Activated CD8-positive, alpha-beta memory T cell treated with anti-CD3 and anti-CD28 coated beads for 1 hour (primary cell): ENCODE measurements at places on chromosomes 2 and 18.

- no peak for DNase-seq
These were observed 24.0 kb upstream of the SULT1C3 start for GRCh38 chr2:108215794-108216211.

DNA sequence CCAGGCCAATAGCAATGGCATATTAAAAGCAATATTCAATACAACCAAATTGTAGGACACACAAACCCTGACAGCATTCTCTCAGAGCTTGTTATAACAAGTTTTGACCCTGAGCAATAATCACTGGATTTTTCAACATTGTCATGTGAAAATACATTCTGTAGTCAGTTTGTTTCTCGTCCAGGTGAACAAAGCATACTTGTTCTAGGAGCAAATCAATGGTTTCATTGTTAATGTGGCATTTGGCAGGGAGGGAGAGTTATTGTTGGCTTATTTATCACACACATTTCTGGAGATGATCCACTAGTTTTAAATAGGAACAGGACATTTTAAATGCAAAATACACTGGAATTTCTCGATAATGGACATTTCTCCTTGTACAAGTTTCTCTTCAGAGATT is 69.9 kb upstream of the L3MBTL4 start:
- DNase-seq: no peak

GRCh38 chr2:155733091-155733853 is 599.2 kb downstream of the NR4A2 start:
- DNase-seq: no peak

DNA sequence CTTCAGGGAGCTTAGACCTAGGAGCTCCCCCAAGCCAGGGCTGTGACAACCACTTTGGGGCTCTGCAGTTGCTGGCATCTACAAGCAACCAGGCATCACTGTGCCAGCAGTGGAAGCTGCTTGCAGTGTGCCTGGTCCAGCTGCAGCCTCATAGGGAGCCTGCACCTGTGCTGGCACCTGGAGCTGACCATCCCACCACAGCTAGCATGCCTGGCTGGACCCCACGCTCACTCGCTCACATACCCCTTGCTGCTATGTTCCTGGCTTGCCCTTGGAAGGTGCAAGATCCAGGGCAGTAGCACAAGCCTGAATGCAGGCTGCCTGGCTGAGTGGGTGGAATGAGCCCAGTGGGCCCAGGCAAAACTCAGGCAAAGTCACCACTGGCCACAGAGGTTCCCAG is 82.5 kb downstream of the ZNF804A start:
- DNase-seq: no peak

DNA sequence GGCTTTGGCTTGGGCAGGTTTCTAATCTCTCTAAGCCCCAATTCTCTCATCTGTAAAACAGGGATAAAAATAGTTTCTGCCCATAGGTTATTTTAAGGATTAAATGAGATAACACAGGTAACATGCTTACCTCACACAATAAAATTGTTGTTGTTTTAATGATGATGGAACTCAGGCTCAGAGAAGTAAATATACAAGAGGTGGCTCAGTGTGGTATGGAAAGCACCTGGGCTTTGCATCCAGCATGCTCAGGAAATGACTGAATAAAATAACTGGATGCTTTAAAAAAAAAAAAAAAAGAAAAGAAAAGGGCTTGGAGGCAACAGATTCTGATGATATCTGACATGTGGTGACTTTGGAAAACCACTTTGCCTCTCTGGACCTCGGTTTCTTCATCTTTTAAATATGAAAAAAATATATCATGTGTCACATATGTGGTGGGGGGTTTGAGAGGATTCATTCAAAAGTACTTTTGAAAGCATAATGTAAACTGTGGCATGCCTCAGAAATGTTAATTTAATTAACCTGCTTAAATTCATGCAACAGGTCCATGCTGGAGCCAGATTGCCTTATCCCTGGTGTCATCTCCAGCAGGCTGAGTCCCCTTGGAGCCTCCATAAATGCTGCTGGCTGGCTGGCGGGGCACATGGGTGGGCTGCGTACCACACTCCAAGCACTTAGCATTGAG is 112.8 kb upstream of the CDC42EP3 start:
- no peak for DNase-seq

GRCh38 chr2:43387092-43388062 is 161.0 kb upstream of the ZFP36L2 start:
- DNase-seq: no peak

- DNase-seq: no peak
These were observed 41.8 kb downstream of the SNED1 start for GRCh38 chr2:241040081-241040803.

- DNase-seq: no peak
These were observed 17.4 kb upstream of the AP1S3 start for GRCh38 chr2:223854741-223855140.

GRCh38 chr2:24920809-24921441 is 888 bp upstream of the ADCY3 start:
- no peak for DNase-seq

DNA sequence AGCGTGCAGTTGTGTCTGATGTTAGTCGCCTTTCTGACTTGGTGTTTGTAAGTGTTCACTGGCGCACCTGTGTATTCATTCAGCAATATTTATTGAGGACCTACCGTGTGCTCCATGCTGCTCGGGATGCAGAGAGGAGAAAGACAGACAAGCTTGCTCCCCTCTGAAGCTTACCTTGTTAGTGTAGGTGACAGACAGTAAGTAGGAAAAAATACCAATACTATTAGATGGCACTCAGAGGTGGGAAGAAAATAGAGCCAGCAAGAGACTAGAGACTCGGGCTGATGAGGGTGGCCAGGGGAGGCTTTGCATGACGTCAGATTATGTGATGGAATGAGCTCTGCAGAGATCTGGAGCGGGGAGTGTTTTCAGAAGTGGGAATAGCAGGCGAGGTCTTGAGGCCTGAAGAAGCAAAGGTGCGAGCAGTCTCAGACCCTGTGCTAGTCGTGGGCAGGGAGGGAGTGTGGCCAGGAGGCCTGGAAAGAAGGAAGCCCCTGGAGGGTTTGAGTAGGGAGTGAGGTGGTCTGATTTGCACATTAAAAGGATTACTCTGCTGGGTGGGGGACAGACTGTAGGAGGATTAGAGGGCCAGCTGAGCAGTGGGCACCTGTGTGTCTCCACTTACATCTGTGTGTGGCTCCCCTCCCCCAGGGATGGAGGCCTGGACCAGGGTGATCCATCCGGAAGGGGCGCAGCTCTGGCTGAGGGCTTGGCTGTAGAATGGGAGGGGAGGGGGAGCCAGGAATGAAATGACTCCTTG is 11.8 kb downstream of the MTCL1 start:
- no peak for DNase-seq

GRCh38 chr18:27608742-27609141 is 423.6 kb upstream of the CHST9 start:
- DNase-seq: no peak

- no peak for DNase-seq
These were observed 85.5 kb downstream of the DSC3 start for GRCh38 chr18:30957066-30957465.

DNA sequence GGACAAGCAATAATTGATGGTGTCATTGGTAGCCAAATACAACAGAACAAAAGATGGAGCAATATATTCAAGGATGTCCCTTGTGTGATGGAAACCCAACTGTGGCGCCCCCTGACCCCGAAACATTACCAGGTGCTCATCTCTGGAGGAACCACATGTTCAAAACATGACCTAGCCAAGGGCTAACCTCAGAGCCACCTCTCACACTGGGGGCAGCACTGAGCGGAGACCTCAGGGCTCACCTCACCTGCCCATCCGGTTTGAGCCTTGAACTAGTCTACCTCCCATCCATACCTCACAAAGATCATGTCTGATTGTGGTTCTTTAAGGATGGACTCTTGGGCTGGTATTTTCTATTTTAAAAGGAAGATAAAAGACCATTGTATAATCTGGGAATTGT is 314.4 kb upstream of the CDH7 start:
- no peak for DNase-seq

DNA sequence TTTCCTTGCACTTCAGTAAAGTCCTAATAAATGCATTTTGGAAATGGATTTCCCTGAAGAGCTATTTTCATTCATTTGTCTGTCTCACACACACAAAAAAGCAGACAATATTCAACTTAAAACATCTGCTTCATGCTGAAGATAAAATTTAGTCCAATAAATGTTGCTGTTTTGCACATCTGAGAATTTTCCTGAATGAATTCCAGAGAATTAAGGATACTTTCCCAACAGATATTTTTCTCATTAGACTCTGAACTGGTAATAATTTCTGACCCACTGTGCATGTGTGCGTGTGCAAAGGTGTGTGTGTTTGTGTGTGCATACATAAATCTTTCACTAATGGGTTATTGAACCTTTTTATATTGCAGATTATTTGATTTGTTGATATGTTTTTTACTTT is 390.2 kb upstream of the TMEFF2 start:
- DNase-seq: no peak

DNA sequence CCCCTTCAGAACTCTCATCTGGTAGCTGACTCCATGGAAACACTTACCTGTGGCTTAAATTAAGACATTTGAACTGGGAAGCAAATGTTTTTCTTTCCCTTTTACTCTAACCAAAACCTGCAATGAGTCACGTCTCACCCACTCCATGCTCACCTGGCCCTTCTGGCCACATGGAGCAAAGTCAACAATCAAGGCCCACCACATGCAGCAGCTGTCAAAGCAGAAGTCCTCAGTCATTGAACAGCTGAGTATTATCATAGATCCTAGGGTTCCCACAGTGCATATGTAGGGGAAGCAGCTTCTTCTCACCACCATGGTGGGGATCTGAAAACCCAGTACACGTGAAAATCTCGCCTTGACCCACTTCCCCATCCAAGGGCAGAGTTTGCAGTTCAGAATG is 12.3 kb upstream of the MEP1B start:
- DNase-seq: no peak

DNA sequence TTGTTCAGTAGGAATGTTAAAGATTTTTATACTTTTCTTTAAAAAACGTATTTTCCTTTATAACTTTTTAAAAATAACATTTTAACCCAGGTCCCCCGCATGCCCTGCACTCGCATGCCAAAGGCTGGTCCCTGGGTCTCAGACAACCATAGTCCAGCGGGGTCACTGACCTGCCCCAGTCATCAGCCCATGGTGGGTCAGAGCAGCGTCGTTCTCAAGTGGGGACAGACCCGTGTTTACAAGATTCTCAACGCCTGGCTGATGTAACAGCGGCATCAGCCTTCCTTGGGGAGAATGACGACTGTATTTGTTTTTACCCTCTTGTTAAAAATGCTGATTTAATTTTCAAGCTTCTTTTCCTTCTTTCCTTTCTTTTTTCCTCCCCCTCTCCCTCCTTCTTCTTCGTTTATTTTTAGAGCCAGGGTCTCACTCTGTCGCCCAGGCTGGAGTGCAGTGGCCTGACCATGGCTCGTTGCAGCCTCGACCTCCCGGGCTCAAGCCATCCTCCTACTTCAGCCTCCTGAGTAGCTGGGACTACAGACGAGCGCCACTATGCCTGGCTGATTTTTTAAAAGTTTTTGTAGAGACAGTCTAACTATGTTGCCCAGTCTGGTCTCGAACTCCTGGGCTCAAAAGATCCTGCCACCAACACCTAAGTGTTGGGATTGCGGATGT is 1.0 kb upstream of the EFHD1 start:
- no peak for DNase-seq
